CD4-positive, alpha-beta T cell treated with Interleukin-1 beta for 1 hour (primary cell): ENCODE measurements at places on chromosomes 6 and 20.

DNA sequence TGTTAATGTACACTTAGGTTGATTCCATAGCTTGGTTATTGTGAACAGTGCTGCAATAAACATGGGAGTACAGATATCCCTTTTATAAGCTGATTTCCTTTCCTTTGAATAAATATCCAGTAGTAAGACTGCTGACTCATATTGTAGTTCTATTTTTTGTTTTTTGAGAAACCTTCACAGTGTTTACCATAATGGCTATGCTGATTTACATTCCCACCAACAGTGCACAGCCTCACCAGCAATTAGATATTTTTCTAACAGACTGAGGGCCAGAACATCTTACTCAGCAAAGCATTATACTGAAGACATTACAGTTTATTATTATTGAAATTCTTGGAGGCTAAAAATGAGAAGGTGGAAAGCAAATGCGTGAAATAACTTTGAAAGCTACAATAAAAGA is 187.3 kb upstream of the HEY2 start:
- no peak for DNase-seq

DNA sequence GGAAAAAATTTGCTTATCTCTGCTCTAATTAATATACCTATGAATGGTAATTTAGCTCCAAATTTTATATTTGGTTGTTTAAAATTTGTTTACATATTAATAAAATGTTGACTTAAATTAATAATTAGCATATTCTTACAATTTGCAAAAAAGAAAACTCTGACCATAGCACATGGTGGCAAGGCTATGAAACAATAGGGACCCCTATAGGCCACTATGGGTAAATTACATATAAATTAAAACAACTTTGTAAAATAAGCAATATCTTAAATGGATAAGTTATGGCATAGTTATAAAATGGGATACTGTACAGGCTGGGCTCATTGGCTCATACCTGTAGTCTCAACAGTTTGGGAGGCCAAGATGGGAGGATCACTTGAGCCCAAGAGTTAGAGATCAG is 76.0 kb downstream of the MKKS start:
- no peak for DNase-seq

- DNase-seq: no peak
Observed at GRCh38 chr6:67433124-67433523, 1202.0 kb upstream of the ADGRB3 start.

- no peak for DNase-seq
Observed at GRCh38 chr6:130407032-130407431, 41.2 kb downstream of the TMEM200A start.

GRCh38 chr6:107764684-107765460 is 59.2 kb downstream of the SCML4 start:
- no peak for DNase-seq

GRCh38 chr20:39468703-39469102 is 506.6 kb downstream of the DHX35 start:
- no peak for DNase-seq

- no peak for DNase-seq
Observed at GRCh38 chr6:68473433-68474210, 161.5 kb upstream of the ADGRB3 start.

- DNase-seq: no peak
Observed at GRCh38 chr20:11057624-11058023, 383.8 kb upstream of the JAG1 start.

GRCh38 chr6:21873562-21873961 is 280.0 kb downstream of the SOX4 start:
- DNase-seq: no peak

- no peak for DNase-seq
Observed at GRCh38 chr6:56043076-56043475, 167.7 kb upstream of the BMP5 start.

DNA sequence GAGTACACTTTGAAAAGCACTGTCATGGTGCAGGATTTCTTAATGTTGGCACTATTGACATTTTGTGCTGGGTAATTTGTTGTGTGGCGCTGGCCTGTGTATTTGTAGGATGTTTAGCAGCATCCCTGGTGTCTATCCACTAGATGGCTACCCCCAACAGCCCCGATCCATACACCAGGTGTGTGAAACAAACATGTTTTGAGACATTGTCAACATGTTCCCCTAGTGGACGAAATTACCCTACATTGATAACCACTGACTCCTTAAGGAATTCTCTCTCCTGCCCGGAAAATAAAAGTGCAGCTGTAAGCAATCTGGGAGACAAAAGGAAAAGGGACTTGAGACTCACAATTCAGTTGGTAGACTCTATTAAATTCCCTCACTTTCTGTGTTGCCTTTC is 52.6 kb upstream of the TMEM200A start:
- no peak for DNase-seq

DNA sequence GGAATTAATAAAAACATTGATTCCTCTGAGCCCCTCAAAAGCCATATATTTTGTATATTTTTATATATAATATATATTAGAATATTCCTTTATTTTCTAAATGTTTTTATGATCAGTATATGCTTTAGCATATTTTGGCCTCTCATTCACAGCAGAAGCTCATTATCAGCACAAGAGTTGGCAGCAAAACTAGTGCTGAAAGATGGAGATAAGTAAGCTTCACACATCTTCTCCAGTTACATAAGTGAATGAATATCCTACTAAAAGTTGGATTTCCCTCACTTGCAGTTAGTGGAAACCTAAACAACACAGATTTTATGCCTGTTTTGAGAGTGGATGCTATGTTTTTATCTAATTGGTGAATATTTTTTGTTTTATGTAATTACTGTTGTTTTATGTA is 1303.8 kb upstream of the ADGRB3 start:
- DNase-seq: no peak

GRCh38 chr6:101386982-101387381 is 6.5 kb upstream of the GRIK2 start:
- no peak for DNase-seq

GRCh38 chr6:166308769-166309589 is 787 bp upstream of the PRR18 start:
- DNase-seq: no peak
